ENCODE measurements at places on chromosomes 13 and 19. TPM values are rescaled to one million over a fixed set of nuclear protein-coding genes. Genes with fewer than 3 reads are reported as not detected.

The SYNGR4 gene
- not detected for total RNA-seq

The PCID2 gene
- total RNA-seq: 43.1 TPM

The ZNF583 gene
- 3.5 TPM for total RNA-seq

The PROZ gene
- not detected for total RNA-seq

The FUT3 gene
- total RNA-seq: under 0.01 TPM

The C19orf33 gene
- total RNA-seq: 1.9 TPM

The GNG7 gene
- 5.1 TPM for total RNA-seq

The RYR1 gene
- 2.7 TPM for total RNA-seq

The LPAR6 gene
- total RNA-seq: 4.6 TPM

The ANKRD24 gene
- 0.27 TPM for total RNA-seq

The ICAM5 gene
- 10.8 TPM for total RNA-seq

The HS6ST3 gene
- not detected for total RNA-seq

The CIC gene
- 43.1 TPM for total RNA-seq

The ZNF790 gene
- 3.5 TPM for total RNA-seq

The URAD gene
- 0.27 TPM for total RNA-seq

Data from hematopoietic multipotent progenitor cell (in vitro differentiated cells).